NCI-H2171 treated with DMSO at 0.1 percent for 48 hours (cell line): ENCODE measurements at places on chromosomes 1 and 21.

GRCh38 chr1:119114786-119115185 is 25.7 kb downstream of the WARS2 start:
- DNase-seq: peak; percentile 87

DNA sequence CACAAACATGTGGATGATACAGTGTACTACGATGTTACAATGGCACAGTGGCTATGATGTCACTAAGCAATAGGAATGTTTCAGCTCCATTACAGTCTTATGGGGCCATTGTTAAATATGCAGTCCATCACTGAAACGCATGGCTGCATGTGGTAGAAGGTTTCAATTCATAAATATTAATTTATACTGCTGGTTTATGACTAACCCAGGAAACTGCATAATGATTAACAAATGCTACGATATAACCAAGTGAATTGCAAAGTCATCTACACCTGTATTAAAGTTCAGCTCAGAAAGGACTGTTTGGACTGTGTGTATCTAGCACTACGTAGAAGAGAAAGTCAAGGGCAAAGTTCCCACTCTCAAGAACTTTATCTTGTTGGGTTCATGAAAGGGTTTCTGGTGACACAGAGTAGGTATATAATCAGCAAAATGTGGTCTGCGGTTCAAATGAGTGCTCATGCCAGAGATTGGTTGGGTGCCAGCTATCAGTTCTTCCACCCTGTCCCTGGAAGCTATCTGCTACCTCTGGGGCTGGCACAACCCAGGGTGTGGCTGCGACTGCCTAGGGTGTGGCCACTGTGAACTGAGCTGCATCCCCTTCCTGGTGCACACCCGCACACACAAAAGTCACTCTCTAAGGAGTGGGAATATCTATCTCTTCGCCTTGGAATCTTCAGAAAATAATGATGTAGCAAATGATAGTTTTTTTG is 14.8 kb downstream of the MGST3 start:
- no peak for DNase-seq

DNA sequence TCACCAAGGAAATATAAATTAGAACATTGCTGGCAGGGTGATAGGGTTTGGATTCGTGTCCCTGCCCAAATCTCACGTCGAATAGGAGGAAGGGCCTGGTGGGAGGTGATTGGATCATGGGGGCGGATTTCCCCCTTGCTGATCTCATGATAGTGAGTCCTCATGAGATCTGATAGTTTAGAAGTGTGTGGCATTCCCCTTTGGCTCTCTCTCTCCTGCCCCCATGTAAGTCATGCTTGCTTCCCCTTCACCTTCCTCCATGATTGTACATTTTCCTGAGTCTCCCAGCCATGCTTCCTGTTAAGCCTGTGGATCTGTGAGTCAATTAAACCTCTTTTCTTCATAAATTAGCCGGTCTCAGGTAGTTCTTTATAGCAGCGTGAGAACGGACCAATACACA is 60.6 kb downstream of the VPS26C start:
- no peak for DNase-seq

DNA sequence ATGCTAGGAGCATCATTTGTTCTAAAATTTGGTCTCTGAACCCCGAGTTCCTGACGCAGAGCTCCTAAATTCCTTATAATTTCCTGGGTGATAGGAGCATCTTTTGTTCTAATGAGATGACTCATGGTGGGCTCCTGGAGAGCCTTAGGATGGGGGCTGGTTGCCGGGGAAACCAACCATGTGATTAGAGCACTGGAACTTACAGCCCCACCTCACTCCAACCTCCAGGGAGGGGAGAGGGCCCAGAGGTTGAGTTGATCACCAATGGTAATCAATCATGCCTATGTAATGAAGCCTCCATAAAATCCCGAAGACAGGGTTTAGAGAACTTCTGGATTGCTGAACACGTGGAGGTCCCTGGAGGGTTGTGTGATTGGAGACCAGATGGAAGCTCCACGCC is 7.7 kb downstream of the SHISAL2A start:
- no peak for DNase-seq

- no peak for DNase-seq
Measured at GRCh38 chr1:66434096-66434495, 99.9 kb upstream of the SGIP1 start.

DNA sequence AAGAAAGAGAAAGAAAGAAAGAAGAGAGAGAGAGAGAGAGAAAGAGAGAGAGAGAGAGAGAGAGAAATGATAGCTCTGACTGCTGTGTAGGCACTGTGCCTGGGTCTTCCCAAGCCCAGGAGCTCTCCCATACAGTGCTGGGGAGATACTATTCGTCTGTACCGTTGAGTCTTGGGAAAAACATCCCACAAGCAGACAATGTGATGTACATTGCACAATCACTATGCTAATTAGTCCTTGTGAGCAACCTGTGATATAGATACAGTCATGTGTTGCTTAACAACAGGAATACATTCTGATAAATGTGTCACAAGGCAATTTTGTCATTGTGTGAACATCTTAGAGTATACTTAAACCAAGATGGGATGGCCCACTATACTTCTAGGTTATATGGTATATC is 381.0 kb downstream of the HHAT start:
- DNase-seq: no peak

DNA sequence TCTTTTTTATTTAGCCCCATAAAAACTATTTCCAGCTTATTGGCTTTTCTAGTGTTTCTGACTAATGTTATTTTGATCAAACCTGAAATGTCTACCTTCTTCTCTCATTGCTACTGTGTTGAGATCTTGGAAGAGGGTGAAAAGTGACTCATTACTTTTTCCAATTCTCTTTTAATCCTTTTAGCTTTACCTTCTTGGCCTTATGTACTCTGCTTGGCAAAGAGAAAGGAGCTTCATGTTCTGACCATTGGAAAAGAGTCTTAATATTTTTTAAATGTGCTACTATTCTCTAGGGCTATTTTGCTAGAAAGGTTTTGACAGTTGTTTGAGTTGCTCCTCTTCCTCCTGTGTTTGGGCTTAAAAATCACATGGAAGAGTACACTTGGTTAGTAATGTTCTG is 97.8 kb upstream of the CHODL start:
- no peak for DNase-seq

- DNase-seq: no peak
Measured at GRCh38 chr21:28111151-28111619, 881.5 kb downstream of the LTN1 start.

GRCh38 chr21:14900611-14901010 is 164.2 kb downstream of the NRIP1 start:
- DNase-seq: no peak

GRCh38 chr1:77068013-77068412 is 151.2 kb downstream of the PIGK start:
- DNase-seq: peak; percentile 93

- DNase-seq: peak; percentile 74
Measured at GRCh38 chr1:25204797-25205480, 27.4 kb downstream of the SYF2 start.

GRCh38 chr1:151047925-151048644 is 534 bp downstream of the C1orf56 start:
- DNase-seq: peak; percentile 52

DNA sequence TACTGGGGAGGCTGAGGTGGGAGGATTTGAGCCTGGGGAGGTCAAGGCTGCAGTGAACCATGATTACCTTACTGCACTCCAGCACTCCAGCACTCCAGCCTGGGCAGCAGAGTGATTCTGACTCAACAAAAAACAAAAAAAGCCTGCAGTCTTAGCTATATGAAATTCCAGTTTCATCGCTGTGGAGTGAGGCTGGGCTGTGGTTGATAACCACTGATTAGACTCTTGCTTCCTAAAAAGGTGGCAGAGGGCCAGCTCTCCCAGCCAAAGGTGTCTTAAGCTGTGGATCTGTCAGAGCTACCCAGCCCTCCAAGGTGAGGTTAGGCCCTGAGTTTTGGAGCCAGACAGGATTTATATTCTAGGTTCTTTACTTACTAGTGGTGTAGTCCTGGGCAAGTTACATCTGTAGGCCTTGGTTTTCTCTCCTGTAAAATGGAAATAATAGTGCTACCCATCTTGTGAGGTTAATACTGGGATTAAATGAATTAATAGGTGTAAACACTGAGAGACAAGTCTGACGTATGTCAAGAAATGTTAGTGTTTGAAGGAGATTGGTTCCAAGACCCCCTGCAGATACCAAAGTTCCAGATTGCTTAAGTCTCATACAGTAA is 35.9 kb downstream of the TMCC2 start:
- DNase-seq: no peak

DNA sequence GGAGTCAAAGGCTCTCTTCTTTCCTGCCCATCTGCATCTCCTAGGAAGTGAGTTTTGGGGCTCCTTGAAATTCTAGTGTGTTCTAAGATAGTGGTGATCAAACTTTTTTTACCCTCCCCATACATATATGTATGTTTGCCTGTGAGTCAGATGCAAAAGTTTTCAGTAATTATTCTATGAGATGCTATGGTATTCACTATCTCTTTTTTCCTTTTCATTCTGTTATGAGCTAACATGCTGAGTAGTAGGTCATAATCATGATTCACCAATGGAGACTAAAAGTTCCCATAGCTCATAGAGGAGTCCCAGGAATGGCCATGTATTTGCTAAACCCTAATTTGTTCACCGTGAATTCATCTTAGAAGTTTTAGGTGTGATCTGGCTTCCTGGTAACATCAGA is 135.6 kb downstream of the GPR52 start:
- no peak for DNase-seq

- DNase-seq: peak; percentile 60
Measured at GRCh38 chr21:42039911-42040351, 29.8 kb upstream of the ZBTB21 start.

DNA sequence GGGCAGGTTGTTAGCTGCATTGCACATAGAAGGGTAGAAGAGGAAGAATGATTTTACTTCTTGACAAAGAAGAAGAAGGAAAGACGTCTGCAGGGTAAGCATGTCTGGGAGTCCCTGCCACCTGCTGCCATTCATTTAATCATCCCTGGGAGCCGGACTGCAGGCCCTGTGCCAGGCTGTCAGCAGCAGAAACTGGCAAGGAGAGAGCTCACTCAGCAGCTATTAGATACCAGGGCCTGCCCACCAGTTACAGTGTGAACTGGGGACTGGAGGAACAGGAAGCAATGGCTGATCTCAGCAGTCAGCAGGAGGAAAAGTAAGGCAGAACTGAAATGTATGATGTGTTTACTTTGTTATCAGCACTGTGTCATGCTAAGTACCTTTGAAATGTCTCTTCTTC is 75.7 kb upstream of the C1orf87 start:
- DNase-seq: peak; percentile 38

DNA sequence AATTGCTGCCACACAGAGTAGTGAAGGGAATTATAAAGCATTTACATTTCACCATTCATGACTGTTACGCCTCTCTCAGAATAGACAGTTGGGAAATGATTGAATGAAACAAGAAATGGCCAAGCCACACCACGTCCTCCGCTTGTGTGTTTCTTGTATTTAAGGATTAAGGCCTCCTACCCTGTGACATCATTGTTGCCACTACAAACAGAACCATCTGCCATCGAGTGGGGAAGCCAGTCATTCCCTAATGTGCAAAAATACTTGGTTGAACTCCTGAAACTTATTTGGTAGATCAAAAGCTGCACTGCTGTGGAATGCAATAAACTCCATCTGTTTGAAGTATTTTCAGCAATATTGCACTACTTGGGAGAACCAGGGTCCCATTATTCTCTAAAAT is 99.0 kb upstream of the C1orf105 start:
- peak; percentile 9 for DNase-seq

- no peak for DNase-seq
Measured at GRCh38 chr1:183877053-183877720, 72.3 kb downstream of the RGL1 start.

- DNase-seq: no peak
Measured at GRCh38 chr1:34870395-34870794, 10.8 kb upstream of the SMIM12 start.
